Activated CD4-positive, alpha-beta T cell treated with anti-CD3 and anti-CD28 coated beads, Interleukin-2, amount 10 ng/mL, durations not matched to agents 7 days and 5 days (primary cell): ENCODE measurements at places on chromosomes 12 and 14.

DNA sequence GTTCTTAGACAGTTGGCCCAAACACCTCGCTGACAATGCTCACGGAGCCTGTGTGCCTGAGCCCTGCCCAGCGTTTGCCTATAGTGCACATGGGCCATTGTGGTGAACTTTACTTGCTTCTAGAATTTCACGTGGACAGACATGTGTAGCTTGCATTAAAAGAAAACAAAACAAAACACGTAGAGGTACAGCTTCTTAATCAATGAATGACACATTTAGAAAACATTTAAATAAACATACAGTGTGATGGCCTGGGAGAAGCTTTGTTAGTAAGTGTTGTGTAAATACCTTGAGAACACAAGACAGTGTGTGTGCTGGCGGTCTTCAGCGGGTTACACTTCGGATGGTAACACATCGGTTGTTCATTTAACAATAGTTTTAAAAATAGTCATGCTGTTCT is 38.1 kb downstream of the SMOC1 start:
- no peak overlapping the region for H3K4me3 ChIP-seq
- peaks cover 9% of the 10 kb centered on the region for H3K27me3 ChIP-seq
- H3K4me1 ChIP-seq: no peaks in the 10 kb centered on the region
- H3K27ac ChIP-seq: no peak overlapping the region

GRCh38 chr12:108357834-108358579 is 18.9 kb upstream of the CMKLR1 start:
- H3K27me3 ChIP-seq: peaks cover 4% of the 10 kb centered on the region
- H3K4me3 ChIP-seq: no peak overlapping the region
- no peaks in the 10 kb centered on the region for H3K4me1 ChIP-seq
- H3K27ac ChIP-seq: no peak overlapping the region
- DNase-seq: no peak

GRCh38 chr12:130438711-130439110 is 101.0 kb downstream of the PIWIL1 start:
- H3K27me3 ChIP-seq: no peaks in the 10 kb centered on the region
- no peak overlapping the region for H3K4me3 ChIP-seq
- H3K36me3 ChIP-seq: no peaks in the 10 kb centered on the region
- no peak overlapping the region for H3K27ac ChIP-seq
- DNase-seq: no peak

DNA sequence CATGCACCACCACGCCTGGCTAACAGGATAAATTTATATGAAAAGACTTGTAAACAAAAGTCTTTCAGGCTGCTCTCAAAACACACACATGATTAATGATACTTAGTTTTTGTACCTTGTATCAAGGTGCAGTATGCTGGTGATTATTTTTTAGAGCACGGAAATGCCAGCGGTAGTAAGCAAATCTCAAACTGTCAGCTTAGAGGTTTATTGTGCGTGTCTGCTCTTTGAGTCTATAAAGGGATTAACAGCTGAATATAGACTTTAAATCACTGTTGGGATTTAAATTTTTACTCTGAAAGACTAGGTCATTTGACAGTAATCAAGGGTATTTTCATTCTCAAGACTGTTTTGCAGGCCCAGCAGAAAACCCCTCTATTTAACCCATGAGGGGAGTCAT is 50.5 kb downstream of the PLEKHA5 start:
- no peaks in the 10 kb centered on the region for H3K4me1 ChIP-seq
- no peaks in the 10 kb centered on the region for H3K27me3 ChIP-seq
- H3K27ac ChIP-seq: no peak overlapping the region

GRCh38 chr14:96568621-96569020 is 66.4 kb downstream of the PAPOLA start:
- DNase-seq: no peak
- H3K36me3 ChIP-seq: peaks cover 33% of the 10 kb centered on the region
- no peak overlapping the region for H3K27ac ChIP-seq
- no peaks in the 10 kb centered on the region for H3K27me3 ChIP-seq
- no peak overlapping the region for H3K4me3 ChIP-seq
- no peaks in the 10 kb centered on the region for H3K4me1 ChIP-seq

- H3K4me3 ChIP-seq: no peak overlapping the region
- no peak overlapping the region for H3K27ac ChIP-seq
- H3K4me1 ChIP-seq: peaks cover 49% of the 10 kb centered on the region
- H3K27me3 ChIP-seq: no peaks in the 10 kb centered on the region
Observed at GRCh38 chr14:61559641-61560201, 135.6 kb upstream of the HIF1A start.

- no peaks in the 10 kb centered on the region for H3K4me1 ChIP-seq
- H3K36me3 ChIP-seq: no peaks in the 10 kb centered on the region
- DNase-seq: peak; percentile 39
- H3K27ac ChIP-seq: no peak overlapping the region
- H3K27me3 ChIP-seq: peaks cover 4% of the 10 kb centered on the region
Observed at GRCh38 chr12:67193704-67194103, 75.5 kb upstream of the CAND1 start.

DNA sequence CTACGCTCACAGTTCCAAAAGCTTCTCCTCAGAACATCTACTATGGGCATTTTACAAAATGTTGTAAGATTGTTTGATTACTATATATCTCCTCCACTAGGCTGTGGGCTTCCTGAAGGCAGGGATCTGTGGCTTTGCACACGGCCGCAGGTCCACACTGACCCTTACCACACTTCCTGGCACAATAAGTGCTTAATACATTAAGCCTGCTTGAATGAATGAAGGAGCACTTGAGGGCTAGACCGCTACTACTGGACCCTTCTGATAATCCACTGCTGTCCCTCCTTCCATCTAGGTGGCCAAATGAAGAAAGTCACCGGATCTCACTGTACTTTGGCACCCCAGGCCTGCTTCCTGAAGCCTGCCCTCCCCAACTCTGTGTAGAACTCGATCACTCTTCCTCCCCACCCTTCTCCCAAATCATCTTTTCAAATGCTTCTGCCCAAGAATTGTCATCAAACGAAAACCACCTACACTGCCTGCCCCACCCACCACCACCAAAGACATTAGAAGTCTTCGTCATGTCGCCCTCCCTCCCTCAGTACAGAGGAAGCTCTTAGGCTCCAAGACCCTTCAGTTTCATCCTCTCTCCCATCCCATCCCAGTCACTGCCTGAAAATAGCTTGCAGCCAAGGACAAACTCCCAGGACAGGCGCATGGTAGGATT is 596 bp upstream of the ZBTB39 start:
- DNase-seq: no peak
- peaks cover 22% of the 10 kb centered on the region for H3K36me3 ChIP-seq
- H3K27me3 ChIP-seq: no peaks in the 10 kb centered on the region
- H3K4me1 ChIP-seq: peaks cover 62% of the 10 kb centered on the region
- H3K27ac ChIP-seq: peak overlapping the region; percentile 87
